ENCODE measurements at places on chromosomes 4 and X. TPM values are rescaled to one million over a fixed set of nuclear protein-coding genes. Genes with fewer than 3 reads are reported as not detected.

The CC2D2A gene
- 8.2 TPM for total RNA-seq

The TGIF2LX gene
- not detected for total RNA-seq

The ZNF595 gene
- 9.1 TPM for total RNA-seq

The RBM46 gene
- total RNA-seq: not detected

The FAM133A gene
- total RNA-seq: 0.36 TPM

The LEF1 gene
- 0.62 TPM for total RNA-seq

The BEX4 gene
- 77.7 TPM for total RNA-seq

The NAA11 gene
- total RNA-seq: not detected

The KIF4A gene
- total RNA-seq: 0.60 TPM

The ENPP6 gene
- total RNA-seq: 0.31 TPM

The DDX53 gene
- total RNA-seq: not detected

The RASGEF1B gene
- total RNA-seq: 9.0 TPM

The POU4F2 gene
- not detected for total RNA-seq

The MAGEA4 gene
- not detected for total RNA-seq

The FAM9B gene
- total RNA-seq: not detected

The VEGFD gene
- 1.1 TPM for total RNA-seq

All from right cardiac atrium (tissue), 5 donors.